ENCODE measurements at places on chromosomes 1 and 21. TPM values are rescaled to one million over a fixed set of nuclear protein-coding genes. Genes with fewer than 3 reads are reported as not detected.

DNA sequence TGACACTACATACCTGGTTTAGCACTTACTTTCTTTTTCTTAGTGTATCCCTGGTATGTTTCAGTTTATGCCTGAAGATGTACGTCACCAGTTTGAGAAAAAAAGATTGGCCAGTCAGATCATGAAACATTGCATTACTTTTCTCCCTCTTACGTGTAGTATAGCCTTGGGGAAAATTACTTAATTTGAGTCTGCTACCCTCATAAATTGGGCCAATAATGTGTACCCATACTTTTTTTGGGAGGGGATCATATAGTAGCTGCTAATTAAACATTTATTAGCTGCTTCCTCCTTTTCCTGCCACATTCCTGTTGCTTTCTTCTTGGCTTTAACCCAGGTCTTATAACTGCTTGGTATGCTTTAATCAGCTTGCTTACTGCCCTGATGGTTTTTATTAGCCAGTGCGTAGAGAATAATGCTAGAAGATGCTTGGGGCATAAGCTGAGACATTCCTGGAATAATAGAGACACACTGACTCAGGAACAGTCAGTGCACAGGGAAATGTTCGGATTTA lies 32.1 kb downstream of the RABGAP1L start:
- DNase-seq, result no peak

- no peak for DNase-seq
Observed at GRCh38 chr1:91949356-91949699, at the start of gene BRDT. TSS of gene BRDT (plus strand) at chr1:91949401. CDS start at chr1:91962755, 13,354 bp downstream.

PROX1 gene
- total RNA-seq, result 6.9 TPM

RABGAP1L gene
- total RNA-seq, result 27.2 TPM

Data from muscle of leg (tissue), 16 donors.